NCI-H1105 (cell line): ENCODE measurements at places on chromosomes 12 and 14.

- DNase-seq: no peak
These were observed 837.0 kb downstream of the GALC start for GRCh38 chr14:87155856-87156488.

DNA sequence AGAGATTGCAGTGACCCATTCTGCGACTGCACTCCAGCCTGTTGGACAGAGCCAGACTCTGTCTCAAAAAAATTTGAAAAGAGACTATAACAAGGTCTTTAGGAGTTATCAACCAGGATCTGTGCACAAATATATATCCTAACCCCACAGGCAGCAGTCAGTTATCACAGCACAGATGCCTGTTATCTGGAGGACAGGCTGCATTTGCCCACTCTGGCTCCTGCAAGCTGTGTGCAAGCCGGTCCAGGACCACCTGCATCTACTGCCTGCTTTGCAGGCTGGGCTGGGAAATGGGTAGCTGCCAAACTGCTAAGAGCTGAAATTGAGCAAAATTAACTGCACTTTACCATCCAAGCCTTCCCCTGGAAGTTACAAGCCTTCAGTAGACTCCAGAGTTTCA is 21.4 kb upstream of the RCOR1 start:
- no peak for DNase-seq

DNA sequence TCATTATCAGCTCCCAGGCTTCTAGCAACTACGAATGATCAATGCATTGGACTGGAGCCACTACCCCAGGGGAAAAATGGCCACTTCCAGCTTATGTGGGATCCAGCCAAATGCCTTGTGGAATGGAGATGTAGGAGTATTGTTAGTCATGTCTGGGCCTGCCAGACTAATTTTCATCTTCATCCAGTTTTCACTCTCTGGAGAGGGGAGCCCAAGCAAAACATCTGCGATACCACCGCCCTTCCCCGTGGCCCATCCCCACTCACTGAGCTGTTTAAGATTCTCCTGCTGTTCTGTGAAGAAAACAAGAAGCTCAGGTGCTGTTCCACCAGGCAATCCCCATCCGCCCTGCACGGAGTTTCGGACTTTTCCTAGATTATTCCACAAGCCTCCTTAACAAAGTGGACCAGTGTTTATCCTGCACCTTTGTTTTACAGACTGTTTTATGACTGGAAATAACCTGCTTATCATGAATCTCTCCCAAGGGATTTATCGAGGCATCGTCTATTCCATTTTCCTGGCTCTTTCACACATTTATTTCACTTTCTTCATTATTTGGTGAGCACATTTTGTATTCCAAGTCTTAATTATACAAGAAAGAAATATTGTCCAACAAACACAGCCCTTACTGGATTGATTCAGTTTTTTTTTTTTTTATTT is 35.5 kb upstream of the MAX start:
- DNase-seq: peak; percentile 67

DNA sequence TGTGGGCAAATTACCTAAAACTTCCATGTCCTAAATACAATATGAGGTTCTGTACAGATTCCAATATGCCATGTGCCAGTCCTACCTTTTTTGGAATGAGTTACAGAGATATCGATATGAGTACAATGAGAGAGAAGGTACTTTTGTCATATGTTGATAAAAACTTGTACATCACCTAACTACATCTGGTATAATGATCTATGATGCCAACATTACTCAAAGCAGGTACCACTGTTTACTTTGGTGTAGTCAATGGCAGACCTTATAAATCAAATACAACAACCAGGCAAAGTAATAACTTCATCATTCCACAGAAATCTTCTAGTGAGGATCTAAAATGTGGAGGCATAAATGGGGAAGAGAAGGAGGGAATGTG is 12.7 kb downstream of the TEP1 start:
- no peak for DNase-seq

- DNase-seq: no peak
These were observed 348.3 kb upstream of the SFSWAP start for GRCh38 chr12:131362291-131363211.

DNA sequence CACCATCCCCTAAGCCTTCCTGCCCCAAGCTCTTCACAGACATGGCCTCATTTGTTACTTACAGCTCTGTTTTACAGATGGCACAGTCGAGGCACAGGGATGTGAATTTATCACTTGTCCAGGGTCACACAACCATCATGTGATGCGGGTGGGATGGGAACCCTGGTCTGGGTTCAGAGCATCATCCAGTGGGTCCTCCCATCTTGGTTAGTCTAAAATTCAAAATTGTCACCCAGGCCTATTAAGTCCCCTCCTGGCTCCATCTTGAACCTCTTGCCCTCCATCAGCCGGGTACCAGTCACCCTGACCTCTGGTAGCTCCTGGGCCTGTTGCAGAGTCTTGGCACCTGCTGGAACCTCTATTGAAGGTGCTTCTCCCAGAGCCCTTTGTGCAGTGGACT is 52.9 kb downstream of the ACACB start:
- no peak for DNase-seq

DNA sequence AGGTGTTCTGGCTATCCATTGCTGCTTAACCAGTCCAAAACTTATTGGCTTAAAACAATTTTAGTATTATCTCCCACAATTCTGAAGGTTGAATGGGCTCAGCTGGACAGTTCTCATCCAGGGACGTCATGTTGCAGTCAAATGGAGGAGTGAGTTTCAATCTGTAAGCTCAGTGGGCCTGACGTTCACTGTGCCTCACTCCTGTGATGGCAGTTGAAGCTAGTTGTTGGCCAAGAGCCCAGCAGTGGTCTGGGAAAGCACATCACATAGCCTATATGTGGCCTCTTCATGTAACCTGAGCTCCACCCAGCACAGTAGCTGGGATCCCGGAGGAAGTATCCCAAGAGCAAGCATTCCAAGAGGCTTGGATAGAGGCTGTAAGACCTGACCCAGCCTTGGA is 40.6 kb upstream of the CDKN3 start:
- no peak for DNase-seq

- no peak for DNase-seq
These were observed 7.5 kb downstream of the AMHR2 start for GRCh38 chr12:53431187-53431586.

DNA sequence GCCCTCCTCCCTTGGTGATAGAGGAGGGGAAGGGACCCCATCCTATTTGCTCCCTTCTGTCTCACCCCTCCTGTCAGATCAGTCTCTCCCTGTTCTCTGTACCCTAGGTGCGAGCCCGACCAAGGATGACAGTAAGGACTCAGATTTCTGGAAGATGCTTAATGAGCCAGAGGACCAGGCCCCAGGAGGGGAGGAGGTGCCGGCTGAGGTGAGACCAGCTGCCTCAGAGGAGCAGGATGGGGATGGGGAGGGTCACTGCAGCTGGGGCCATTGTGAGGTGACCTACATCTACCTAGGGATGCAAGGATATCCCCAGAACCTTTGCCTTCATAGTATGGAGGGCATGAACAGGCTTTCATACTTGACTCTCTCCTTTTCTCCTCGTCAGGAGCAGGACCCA is 22.2 kb downstream of the AGAP2 start:
- no peak for DNase-seq

GRCh38 chr12:99005601-99006000 is 360.5 kb downstream of the APAF1 start:
- DNase-seq: no peak

DNA sequence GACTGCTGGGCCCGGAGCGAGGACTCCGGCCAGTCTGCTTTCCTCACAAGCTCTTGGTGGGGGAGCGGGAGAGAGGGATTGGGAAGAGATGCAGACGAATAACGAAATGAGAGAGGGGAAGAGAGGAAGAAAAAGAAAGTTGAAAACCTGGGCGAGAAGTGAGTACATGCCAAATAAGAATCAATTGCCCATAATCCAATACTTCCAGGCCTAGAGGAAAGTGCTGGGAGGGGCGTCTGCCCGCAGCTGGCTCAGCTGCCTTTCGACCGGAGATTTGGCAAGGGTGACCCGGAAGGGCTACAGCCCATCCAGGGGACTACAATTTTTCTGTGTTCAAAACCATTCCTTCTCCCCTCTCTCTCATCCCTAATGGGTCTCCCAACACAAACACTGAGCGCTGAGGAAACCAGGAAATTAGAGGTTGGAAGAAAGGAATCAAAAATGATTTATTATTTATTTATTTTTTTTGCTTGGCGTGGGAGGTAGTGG is 4.9 kb downstream of the NKX2-1 start:
- peak; percentile 45 for DNase-seq

GRCh38 chr12:102992297-102992696 is 34.8 kb downstream of the ASCL1 start:
- no peak for DNase-seq

DNA sequence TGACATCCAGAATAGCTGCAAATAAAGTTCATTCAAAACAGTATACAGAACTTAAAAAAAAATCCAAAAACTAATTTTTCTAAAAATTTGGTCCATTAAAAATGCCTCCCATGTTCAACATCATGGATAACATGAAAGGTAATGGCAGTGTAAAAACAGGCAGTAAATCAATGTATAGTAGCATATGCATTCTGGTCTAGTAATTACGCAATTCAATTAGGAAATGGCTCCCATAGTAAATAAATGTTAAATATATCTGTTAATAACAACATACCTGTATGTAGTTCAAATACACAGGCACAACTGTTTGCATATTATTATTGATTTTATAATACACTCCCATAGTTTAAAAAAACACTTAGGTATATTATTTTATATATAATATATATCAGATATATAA is 42.5 kb downstream of the SGPP1 start:
- DNase-seq: no peak

DNA sequence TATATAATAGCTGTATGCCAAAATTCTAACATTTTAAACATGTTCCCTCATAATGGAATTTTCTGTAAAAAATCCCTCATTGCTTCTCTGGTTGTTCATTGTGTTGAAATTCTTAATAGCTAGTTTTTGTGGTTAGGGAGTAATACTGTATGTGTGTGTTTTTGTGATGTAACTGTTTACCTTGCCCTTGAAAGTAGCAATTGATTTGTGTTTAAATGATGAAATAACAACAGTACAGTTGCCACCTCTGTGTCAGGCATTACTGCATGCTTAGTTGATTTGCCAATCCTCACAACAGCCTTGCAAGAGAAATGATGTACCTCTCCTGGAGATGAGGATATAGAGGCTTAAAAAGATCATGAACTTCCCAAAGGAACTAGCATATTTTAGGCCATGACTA is 94.9 kb downstream of the DAAM1 start:
- no peak for DNase-seq

DNA sequence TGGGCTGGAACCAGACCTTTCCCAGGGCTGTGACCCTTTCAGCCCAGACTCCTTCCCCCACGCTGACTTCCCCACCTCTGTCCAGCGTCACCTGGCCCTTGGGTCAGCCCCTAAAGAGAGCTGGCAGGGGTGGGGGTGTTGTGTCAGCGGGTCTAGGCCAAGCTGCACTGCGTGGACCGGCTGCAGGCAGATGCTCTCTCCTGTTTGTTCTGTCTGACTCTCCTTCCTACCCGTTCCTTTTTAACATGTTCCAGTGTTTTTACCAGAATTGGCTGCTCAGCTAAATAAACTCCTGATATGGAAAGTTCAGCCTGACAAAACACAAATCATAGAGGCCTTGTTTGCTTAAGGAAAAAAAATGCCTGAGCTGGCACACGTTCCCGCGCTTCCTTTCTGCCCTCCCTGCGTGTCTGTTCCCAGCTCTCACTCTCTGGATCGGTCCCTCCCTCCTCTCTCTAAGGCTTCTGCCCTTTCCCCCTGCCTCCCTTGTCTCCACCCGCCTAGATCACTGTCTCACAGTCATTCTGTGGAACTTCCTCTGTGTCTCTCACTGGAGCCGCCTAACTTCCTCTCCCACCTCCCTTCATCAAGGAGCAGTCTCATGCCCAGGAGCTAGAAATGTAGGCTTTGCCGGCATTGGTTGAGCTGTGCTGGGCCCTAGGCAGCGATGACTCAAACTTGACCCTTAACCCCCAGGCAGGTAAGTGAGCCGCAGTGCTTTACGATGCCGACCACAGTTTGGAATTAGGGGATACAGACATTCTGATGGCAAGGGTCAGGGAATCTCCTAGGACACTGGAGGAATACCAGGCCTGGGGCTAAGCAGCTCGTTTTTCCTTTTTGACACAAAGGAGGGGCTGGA is 15.5 kb upstream of the MLXIP start:
- no peak for DNase-seq

- no peak for DNase-seq
These were observed 745 bp upstream of the ADCY4 start for GRCh38 chr14:24335461-24336171.

GRCh38 chr14:53549956-53550355 is 396.8 kb upstream of the DDHD1 start:
- no peak for DNase-seq

GRCh38 chr12:47617476-47617875 is 88.4 kb downstream of the RPAP3 start:
- DNase-seq: no peak

DNA sequence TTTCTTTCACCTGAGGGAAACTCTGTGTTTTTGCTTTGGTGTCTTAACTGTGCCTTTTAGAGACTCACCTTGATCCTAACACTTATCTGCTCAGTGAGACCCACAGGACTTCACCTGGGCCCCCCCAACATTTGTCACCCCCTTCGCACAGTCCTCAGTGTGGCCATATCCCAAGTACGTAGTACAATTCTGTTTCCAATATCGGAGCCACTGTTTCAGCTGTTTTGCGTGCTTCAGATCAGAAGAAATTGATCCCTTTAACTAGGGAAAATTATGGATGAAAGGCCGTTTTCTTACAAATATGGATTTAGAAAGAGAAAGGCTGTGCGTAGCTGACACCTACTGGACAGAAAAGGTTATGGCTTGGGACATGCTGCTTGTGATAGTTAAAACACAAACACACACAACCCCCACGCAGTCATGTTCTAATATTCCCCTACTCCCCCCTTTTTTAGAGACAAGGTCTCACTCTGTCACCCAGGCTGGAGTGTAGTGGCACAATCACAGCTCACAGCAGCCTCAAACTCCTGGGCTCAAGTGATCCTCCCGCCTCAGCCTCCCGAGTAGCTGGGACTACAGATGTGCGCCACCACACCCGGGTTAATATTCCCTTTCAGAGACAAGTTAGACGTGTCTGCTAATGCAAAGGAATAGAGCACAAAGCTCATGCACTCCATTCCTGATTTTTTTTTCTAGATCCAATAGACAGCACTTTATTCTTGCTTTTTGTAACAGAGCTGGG is 3.6 kb upstream of the SLC7A8 start:
- peak; percentile 19 for DNase-seq

DNA sequence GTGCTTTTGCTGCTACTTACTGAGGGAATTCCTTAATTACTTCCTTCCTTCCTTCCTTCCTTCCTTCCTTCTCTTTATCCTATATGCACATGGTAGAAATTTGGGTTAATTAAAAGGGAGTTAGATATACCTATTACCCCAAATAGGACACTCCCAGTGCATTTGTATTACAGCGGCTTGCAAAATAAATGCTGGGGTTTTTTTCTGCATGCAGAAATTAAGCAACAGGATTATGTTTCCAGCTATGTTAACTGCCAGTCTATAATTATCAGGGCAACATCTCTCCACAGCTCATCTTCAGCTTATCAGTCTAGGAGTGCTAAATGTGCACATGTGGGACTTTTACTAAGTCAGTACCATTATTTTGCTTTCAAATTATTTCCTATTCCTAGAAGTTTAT is 132.9 kb upstream of the SLC35F4 start:
- DNase-seq: no peak

- peak; percentile 17 for DNase-seq
These were observed 19.8 kb downstream of the OR5AU1 start for GRCh38 chr14:21136024-21136423.

GRCh38 chr14:29836395-29836794 is 91.3 kb downstream of the PRKD1 start:
- DNase-seq: no peak
